NCI-H1105 treated with DMSO at 0.1 percent for 48 hours (cell line): ENCODE measurements at places on chromosomes 6 and 20.

- DNase-seq, result no peak
Observed at GRCh38 chr6:167412506-167412905, 87.6 kb downstream of the TTLL2 start.

DNA sequence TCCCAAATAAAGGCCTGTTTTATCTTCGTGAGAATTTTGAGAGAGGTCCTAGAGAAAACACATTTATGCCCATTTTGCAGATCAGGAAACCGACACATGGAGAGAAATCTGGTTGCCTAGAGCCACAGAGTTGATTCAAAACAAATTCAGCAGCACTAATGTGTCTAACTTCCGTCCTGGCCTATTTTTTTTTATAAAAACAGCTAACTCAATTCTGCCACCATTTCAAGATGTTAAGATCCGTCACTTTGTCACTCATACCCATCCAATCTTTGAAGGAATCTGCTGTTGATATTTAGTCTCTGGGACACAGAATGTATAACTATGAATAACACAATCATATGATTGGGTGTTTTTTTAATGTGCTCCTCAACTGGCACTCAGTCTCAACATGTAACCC is 611.1 kb upstream of the ARID1B start:
- DNase-seq, result no peak

GRCh38 chr20:62141397-62142251 is 1.6 kb downstream of the PSMA7 start:
- no peak for DNase-seq

DNA sequence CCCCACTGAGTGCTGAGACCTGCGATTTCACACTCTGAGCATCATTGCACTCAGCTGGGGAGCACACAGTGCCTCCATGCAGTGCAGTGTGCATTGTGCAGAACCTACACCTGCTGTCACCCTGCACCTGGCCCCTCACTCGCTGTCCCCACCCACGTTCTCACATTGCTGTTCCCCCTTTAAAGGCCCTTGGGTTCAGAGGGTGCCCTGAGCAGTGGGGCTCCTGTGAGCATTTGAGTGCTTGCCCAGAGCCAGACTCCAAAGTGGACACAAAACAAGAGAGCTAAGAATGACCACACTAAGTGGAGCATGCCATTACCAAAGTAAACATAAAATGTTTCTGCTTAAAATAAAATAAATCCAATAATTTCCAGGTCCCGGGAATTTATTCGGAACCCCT is 131.0 kb upstream of the CST7 start:
- no peak for DNase-seq
